ENCODE measurements at places on chromosomes 5 and 9.

- DNase-seq: no peak
Observed at GRCh38 chr5:97658116-97658900, 475.3 kb upstream of the RIOK2 start.

DNA sequence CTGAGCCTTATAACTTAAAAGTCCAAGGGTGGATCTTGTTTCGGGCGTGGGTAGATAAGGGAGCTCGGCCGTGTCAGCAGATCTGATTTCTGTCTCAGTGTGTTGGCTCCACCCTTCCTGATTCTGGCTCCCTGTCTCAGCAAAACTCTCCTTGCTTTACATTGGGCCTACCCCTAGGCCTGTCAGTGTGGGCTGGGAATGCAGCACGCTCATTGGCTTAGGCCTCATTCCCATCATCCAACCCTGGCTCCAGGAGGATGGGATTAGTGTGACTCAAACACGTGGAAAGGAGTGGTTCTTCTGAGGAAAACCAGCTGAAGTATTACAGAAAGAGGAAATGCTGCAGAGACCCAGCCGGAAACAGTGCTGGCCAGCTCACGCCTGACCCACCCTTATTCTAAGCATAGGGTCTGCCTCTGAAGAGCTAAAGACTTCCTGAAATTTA lies 59.9 kb downstream of the ZFAND5 start:
- DNase-seq: no peak

- no peak for DNase-seq
Observed at GRCh38 chr5:37739817-37740261, 100.0 kb downstream of the GDNF start.

GRCh38 chr5:84436866-84437265 lies 52.2 kb upstream of the EDIL3 start:
- no peak for DNase-seq

DNA sequence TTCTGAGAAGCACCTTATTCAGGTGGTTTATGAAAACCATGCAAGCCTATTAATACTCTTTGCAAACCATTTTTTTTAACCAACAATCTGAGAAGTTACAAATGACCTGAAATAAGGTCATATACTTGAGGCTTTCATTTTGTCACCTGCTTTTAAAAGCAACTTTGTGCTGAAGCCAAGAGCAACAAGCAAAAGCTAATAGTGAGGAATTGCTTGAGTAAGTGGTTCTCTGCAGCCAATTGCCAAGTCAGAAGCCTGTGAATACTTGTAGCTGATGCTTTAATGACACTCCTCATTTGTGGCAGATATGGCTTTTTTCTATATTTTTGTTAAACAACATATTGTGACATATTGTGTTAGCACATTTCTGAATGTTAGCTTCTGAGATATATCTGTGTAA lies 126.7 kb upstream of the ZNF608 start:
- DNase-seq: no peak

DNA sequence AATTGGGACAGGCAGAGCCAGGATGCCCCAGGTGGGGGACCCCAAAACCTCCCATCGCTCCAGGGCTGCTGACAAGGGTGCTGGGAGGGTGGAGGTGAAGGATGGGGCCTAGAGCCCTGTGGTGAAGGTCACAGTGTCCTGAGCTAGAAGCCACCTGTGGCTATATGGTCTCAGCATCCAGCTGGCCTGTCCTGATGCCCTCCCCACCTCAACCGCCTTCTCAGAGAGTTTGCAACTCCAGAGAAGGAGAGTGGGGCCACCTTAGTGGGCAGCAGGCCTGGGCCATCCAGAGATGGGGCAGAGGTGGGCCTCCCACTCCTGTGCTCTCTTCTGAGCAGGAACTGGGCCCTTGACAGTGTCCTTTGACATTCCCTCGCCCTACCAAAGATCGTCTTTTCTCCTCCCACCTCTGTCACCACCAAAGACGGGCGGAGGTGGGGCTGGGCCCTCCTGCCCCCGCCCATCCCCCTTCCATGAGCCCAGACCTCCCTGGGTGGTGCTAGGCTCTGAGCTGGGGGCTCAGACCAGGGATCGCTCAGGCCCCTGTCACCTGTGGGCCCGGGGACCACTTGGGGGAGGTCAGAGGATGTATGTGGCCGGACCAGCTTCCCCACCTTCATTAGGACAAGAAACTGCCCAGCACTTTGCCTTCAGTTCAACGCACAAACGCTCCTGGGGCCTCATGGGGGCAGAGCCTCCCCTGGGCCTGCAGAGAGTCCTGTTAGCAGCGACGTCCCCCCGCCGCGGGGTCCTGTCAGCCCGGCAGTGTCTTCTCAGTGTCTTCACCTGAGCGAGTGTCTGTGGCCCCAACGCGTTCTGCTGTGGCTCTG lies 10.0 kb upstream of the DOLPP1 start:
- DNase-seq: no peak

DNA sequence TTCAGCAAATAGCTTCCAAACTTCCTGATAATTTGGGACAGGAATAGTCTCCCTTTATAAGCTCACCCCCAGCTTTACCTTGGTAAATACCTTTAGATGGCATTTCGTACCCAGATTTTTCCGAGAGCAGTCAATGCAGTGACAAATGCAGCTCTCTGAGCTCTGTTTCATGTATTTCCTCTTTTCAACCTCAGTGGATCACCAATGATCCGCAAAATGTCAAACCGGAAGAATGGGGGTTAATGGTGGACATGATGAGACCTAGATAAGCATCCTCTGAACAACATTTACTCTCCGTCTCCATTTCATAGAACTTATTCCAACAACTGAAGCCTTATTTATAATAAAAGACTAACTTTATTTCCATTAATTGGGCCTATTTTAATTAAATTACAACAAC lies 227.3 kb downstream of the MCTP1 start:
- no peak for DNase-seq

- no peak for DNase-seq
Observed at GRCh38 chr5:98275980-98276379, 497.5 kb upstream of the RGMB start.

DNA sequence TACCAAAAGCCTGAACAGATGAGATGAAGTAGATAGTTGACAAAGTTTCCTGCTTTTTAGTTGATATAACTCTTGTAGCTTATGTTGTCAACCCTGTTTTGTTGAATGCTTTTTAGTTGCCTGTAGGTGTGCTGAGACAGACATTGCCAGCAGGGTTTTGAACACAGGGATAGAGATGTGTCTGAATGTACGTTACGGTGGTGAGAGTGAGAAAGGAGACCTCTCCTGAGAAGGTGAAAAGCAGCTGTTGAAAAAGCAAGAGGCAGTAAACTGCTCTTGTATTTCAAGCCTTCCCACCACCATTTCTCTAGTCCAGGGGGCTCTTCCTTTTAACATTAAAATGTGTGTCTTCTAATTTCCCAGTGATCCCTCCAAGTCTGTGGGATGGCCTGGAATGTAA lies 14.7 kb downstream of the DNAJC21 start:
- no peak for DNase-seq

- DNase-seq: no peak
Observed at GRCh38 chr9:129313331-129313955, 135.4 kb upstream of the IER5L start.

GRCh38 chr5:143755966-143756365 lies 56.0 kb upstream of the HMHB1 start:
- no peak for DNase-seq

- DNase-seq: no peak
Observed at GRCh38 chr9:28782630-28783029, 1209.3 kb upstream of the C9orf72 start.

DNA sequence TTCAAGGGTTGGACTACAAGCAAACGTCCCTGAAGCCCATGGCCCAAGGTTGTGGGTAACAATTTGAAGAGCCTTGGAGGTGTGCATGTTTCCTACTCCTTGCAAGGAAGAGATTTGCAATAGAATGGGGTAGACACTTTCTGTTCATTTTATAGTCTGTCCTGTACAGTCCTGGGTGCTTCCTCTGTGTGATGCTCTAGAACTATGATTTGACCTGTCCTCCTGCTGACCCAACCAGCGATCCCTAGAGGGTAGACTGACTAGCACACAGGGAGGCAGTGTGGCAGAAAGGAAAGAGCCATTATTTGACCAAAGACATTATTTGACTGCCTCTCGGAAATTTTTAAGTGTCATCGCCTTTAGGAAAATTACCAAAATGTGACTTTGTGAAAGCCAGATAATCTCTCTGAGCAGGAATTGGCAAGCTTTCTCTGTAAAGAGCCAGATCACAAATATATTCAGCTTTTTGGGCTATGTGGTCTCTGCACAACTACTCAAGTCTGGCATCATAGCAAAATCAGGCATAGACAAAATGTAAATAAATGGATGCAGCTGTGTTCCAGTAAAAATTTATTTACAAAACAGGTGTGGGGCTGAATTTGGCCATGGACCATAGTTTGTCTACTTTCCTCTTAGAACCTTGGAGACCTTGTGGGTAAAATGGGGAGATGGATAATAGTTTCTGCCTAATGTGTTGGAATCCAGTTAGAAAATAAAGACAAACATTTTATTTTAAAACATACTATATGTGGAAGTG lies 106.8 kb downstream of the DMRT2 start:
- DNase-seq: no peak

DNA sequence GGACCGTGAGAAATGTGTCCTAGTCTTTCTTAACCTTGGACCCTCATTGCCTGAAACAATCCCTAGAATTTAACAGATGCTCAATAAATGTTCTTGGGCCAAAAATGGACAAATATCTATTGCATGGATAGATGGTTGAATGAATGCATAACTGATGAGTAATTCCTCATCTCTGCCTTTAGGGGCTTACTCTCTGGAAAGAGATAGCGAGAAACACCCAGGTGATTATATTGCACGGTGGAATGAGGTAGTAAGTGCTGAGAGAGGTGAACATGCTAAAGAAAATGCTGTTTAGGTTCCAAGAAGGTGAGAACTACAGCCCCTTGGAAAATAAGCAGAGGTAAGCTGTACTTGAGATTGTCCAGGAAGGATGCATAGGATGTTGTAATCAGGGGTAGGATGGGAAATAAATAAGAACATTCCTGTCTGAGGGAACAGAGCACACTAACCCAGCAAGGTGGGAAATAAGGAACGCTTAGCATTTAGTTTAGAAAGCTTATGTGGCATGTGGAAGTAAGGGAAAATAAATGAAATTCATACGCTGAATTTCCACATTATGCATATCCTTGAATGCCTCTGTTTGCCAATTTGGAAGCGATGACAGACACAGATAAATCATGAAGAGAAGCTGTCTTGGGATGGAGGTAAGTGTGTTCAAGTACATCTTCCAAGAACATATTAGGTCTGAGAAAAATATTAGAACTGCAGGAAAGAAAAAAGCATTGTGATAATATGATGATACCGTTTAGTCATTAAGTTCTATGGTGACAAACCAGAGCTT lies 426.6 kb downstream of the ARHGEF28 start:
- DNase-seq: no peak

GRCh38 chr5:9042241-9042640 lies 503.6 kb downstream of the SEMA5A start:
- DNase-seq: no peak

- DNase-seq: no peak
Observed at GRCh38 chr9:113566016-113566711, 102.6 kb downstream of the RGS3 start.

GRCh38 chr9:114513055-114513958 lies 8.0 kb upstream of the WHRN start:
- no peak for DNase-seq

DNA sequence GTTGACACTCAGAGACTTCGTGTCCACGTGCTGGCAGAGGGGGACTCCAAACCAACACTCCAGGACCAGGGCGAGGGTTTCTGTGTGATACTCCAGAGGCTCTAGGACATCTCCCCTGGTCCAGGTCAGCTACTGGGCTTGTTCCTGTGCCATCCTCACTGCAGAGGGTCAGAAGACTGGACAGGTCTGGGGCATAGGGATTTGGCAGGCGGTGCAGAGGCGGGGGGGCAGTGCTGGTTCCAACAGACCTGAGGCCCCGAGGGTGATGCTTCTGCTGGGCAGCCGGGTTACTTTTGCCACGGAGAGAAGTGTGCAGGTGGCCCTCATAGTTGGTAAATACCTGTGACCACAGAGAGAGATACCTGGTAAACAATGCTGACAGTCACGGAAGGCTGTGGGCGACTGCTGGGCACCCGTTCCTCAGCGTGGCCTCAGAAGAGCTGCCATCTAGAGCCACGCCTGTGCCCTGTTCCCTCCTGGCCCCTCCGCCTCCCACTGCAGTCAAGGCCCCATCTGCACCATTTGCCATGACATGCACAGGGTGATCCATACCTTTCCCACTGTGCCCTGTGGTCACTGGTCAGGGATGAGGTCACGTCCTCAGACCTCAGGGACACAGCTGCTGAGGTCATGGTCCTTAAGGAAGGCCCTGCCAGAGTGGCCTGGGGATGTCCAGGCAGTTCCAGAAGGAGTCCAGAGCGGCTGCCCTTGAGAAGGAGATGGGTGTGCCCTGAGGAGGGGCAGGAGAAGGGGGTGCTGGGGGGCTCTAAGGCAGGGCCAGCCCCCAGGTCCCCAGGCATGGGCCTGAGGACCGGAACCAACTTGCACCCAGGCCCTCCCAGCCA lies 30.0 kb downstream of the TRIP13 start:
- no peak for DNase-seq

- no peak for DNase-seq
Observed at GRCh38 chr9:120663380-120663779, 50.9 kb downstream of the MEGF9 start.

DNA sequence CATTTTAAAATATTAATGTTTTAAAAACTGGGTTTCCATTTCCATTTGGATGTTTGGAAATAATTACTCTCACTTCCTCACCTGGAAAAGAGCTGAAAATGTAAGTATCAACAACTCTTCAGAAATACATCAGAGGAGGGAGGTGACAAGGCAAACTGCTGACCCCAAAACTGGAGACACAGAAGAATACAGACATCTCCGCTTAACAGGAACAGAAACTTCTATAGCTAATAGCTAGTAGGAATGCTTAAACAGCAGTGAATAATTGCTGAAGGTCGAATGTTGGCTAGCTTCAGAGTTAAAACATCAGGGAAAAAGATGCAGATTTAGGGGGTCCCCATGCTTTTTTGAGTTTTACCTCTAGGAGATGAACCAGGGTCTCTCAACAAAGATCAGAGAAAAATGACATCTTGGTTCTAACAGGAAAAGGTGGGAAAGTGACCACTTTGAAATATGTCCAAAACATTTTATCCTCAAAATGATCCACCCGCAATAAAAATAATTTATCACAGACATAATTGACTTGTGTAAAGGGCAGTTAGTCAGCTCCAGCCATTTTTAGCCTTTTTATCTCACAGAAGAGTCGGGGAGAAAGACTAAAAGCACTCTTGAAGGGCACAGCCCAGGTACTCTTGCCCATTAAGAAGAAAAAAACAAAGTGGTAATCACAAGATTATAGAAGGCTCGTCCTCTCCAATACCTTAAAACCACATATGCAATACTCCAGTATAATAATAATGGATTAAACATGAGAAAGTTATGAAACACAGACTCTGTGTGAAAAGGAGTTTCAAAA lies 1474.9 kb downstream of the EFNA5 start:
- no peak for DNase-seq

DNA sequence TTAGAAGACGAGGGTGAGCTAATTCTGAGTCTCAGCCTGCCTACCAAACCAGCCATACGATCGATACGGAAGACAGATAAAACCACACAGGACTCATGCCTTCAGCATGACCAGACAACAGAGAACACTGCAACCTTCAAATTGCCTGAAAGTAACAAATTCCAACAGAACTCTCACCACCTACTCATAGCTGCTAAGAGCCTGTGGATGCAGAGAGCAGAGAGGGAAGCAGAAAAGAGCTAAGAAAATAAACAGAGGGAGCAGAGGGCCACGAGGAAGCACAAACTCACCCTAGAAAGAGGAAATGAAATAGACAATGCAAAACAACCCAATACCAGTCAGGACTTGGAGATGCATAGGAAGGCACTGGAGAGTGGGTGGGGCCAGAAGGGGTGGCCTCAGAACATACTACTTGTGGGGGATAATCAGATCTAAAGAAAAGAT lies 86.7 kb upstream of the TAS2R1 start:
- DNase-seq: no peak
